ENCODE measurements at places on chromosomes 16 and 17. TPM values are rescaled to one million over a fixed set of nuclear protein-coding genes. Genes with fewer than 3 reads are reported as not detected.

DNA sequence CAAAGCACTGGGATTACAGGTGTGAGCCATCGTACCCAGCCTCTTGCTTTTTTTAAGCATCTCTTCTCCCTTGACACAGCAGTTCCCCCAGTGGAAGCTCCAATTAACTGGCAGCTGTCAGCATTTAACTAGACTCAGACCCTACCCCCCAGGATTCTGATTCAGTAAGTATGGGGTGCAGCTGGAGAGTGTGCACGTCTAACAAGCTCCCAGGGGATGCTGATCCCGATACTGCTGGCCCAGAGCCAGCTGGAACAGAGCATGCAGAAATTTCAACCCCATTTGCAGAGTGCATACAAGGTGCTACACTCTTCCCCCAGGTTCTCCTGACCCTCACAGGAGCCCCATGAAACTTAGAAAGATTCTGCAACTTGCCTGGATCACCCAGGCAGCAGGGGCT lies 27.7 kb upstream of the BCO1 start:
- DNase-seq: peak; percentile 37

- DNase-seq: peak; percentile 94
These were observed 35.1 kb downstream of the IGF2BP1 start for GRCh38 chr17:49031965-49032928.

DNA sequence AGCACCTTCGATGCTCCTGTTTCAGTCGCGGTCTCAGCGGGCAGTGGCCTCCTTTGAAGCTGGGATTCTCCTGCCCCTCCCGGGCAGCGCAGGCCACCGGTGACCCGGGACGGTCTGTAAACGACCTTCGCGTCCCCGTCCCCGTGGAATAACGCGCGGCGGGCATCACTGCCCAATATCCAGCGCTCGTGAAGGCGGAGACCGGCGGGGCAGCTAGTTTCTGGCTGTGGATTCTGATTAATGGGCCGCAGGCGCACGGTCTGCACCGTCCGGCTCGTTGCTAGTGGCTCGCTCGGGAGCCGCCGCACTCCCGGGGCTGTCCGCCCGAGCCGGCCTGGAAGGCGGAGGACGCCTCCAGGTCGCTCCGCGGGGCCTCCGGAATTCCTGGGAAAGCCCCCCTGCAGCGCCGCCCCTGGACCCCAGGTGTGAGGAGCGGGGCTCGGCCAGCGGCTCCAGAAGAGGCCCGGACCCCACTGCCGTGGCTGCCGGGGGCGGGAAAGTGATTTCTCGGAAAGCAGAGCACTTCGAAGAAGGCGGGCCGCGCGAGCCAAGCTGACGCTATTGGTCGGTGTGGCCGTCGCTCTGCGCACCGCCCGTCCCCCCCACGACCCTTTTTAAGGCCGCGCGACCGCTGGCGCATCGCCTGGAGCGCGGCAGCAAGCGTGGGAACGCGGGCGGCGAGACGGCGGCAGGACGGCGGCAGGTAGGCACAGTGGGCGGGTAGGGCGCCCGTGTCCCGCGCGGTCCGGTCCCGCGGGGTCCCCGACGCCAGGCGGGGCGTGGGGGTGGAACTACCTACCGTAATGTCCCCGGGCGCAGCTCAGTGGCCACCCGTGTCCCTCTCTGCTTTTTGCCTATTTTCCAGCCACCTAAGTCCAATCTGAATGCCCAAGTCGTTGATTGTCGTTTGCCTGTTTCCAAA lies at the start of gene IRF8:
Gene IRF8, plus strand, starts transcription at position 642 of the 922 bp plus-strand sequence. CDS start 3,854 bp downstream, outside the sequence.
- peak; percentile 85 for DNase-seq

- DNase-seq: no peak
These were observed 590.6 kb upstream of the SOX9 start for GRCh38 chr17:71530248-71530647.

- no peak for DNase-seq
These were observed 3.8 kb downstream of the ZNF821 start for GRCh38 chr16:71880176-71880575.

Gene MT1B
- polyA plus RNA-seq: not detected

Gene GFAP
- polyA plus RNA-seq: 4,939 TPM

Gene KRT32
- polyA plus RNA-seq: not detected

Gene STX4
- polyA plus RNA-seq: 58.3 TPM

Gene ALOX15
- not detected for polyA plus RNA-seq

Data from brain (organoid and tissue), 16 donors.